G401 (cell line): ENCODE measurements at places on chromosomes 4 and X.

GRCh38 chr4:184979461-184980124 lies 38.7 kb upstream of the HELT start:
- no peak for DNase-seq

- DNase-seq = no peak
Observed at GRCh38 chr4:4426511-4427120, 39.7 kb downstream of the NSG1 start.

DNA sequence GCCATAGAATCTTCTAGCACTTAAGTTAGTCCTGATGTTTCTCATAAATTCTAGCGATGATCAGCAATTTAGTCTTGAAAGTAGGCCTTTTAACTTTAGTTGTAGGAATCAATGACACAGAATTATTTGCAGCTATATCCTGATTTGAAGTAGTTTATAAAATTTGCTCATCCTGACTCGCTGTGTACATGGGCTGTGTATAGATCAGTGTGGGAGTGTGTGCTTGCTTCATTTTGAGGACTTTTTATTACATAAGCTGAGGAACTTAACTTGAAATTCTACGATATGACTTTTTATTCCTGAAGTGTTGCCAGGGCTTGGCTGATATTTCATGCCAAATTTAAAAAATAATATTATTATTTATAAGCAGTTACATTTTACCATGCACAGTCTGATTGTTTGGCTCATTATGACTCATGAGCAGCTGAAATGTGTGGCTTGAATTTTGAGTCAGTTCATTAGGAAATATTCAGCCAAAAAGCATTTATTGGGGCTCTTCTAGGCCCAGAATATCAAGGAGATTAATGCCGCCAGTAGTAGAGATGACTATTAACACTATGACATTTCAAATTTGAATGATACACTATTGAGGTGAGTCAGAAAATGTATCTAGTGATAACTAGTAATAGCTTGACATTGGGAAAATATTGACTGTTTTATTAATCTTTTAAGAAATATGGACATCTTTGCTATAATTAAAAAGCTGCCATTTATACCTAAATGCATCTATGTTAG lies 128.9 kb upstream of the LIMCH1 start:
- no peak for DNase-seq

DNA sequence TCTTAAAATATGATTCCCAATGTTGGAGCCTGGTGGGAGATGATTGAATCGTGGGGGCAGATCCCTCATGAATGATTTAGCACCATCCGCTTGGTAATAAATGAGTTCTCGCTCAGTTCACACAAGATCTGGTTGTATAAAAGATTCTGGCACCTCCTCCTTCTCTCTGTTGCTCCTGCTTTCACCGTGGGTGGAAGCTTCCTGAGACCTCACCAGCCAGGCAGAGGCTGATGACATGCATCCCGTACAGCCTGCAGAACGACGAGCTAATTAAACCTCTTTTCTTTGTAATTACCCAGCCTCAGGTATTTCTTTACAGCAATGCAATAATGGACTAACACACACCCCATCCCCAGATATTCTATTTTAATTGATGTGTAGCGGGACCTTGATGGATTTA lies 162.2 kb downstream of the NPFFR2 start:
- DNase-seq = no peak
